ENCODE measurements at places on chromosomes 16 and 17.

GRCh38 chr17:27596096-27596495 lies 34.9 kb upstream of the LGALS9 start:
- no peak for DNase-seq

GRCh38 chr17:63533433-63534077 lies 10.4 kb downstream of the KCNH6 start:
- no peak for DNase-seq

GRCh38 chr16:29809850-29810698 lies 1.9 kb upstream of the PRRT2 start:
- no peak for DNase-seq

GRCh38 chr16:764848-765487 lies 4.4 kb downstream of the MSLN start:
- no peak for DNase-seq

DNA sequence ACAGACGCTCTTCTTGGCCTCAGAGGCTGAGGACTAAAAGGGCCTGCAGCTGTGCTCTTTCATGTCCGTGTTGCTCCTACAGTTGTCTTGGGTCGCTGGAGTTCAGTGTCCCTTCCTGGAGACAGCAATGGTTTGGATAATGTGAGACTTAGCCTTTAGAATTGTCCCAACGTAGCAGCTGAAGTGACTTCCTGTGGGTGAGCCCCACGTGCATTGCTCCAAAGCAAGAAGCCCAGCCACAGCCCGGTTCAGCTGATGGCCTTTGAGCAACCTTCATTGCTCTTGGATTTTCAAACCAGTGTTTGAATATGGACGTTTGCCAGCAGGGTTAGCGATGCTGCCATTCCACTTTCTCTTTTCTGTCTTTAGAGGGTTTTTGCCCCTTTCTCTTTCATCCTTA lies 19.7 kb downstream of the TMEM11 start:
- DNase-seq: no peak

DNA sequence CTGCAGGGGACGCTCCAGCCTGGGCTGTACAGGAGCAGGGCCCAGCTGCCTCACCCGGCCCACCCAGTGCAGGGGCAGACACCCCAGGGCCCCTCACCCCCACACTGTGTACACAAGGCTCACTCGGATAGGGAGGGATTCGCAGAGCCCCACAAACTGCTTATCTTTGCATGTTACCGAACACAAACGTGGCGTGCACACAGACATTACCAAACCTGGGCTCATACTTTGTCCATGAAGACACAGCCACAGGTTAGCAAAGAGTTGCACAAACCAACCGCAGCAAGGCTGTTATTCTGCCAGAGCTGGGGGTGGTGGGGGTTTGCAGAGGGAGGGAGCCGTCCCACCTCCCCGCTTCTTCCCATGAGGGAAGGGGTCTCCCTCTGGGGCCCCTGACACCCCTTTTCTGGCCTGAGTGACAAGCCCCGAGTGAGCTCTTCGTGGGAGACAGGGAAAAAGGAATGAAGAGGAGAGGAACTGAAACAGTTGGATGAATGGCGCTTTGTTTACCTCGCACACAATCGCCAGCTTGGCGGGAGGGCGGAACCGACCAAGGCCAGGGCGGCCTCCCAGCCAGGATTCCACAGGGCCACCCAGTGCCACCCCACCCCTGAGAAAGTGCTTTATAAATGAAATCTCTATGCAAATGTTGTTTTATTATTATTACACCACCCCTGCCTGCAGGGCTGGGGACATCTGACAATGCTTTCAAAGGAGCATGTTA lies 434 bp upstream of the CPSF4L start:
- DNase-seq: no peak

DNA sequence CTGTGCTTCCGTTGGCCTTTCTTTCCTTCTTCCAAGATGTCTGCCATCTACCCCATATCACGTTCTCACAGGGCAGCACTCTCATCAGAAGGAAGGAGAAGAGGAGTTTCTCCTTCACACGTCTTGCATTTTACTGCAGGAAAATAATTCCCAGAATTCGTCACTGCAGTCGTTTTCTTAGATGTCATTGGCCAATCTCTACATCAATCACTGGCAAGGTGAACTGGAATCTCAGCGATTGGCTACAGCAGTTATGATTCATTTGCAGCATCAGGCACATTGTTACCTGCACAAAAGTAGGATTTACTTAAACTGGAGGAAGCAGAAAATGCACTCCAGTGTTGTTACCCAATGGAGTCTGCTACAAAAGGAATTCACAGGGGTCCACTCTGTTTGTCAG lies 277.2 kb upstream of the RBFOX1 start:
- no peak for DNase-seq

- DNase-seq: no peak
These were observed 256.4 kb downstream of the CDH13 start for GRCh38 chr16:82882982-82883835.

DNA sequence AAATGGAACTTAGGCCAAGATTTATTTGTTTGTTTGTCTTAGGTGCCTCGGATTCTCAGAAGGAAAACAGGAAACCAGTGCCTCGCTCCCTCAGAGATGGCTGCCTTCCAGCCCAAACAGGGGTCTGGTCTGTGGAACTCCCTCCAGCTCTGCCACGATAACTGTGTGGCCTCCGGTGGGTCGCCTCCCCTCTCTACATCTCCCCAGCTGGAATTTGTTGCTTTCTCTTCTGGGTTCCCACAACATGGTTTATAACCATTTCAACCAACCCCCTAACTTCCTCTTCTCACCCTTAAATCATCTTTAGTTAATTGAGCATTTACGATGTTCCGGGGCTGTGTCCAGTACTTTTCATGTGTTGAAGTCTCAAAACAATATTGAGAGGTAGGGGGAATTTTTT lies 30.9 kb upstream of the PLLP start:
- DNase-seq: no peak

DNA sequence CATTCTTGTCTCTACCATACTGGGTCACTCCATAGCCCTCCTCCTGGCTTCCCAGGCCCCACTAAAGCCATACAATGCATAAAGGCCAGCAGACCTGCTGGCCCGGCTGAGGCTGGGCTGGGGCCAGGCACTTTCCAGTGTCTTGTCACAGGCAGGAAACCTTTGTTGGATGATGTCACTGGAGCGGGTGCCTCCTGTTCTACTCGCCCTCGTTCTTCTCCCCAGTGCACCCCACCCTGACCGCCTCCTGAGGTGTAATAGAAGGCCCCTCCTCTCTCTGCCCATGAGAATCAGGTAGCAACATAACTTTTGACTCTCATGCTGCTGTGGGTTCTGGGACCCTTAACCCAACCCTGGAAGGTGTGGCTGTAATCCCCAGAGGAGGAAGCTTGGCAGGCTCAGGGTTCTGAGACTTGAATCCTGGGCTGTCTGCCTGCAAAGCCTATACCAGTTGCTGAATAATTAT lies 54.2 kb upstream of the IL34 start:
- no peak for DNase-seq

DNA sequence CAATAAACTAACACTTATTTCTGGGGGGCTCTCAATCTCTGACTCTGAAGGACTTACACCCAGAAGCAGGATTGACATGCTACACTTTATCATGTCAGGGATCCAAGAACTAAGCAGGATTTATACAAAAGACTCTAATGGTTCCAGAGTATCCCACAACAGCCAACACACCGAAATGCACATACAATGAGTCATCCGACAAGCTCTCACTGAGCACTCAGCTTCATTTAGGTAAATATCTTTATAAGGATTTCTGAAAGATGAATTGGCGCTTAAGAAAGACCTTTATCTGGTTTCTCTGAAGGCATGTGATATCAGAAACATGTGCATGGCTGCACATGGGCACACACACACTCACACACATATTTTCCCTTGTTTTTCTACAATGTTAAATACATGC lies 77.2 kb downstream of the TOX3 start:
- DNase-seq: no peak

DNA sequence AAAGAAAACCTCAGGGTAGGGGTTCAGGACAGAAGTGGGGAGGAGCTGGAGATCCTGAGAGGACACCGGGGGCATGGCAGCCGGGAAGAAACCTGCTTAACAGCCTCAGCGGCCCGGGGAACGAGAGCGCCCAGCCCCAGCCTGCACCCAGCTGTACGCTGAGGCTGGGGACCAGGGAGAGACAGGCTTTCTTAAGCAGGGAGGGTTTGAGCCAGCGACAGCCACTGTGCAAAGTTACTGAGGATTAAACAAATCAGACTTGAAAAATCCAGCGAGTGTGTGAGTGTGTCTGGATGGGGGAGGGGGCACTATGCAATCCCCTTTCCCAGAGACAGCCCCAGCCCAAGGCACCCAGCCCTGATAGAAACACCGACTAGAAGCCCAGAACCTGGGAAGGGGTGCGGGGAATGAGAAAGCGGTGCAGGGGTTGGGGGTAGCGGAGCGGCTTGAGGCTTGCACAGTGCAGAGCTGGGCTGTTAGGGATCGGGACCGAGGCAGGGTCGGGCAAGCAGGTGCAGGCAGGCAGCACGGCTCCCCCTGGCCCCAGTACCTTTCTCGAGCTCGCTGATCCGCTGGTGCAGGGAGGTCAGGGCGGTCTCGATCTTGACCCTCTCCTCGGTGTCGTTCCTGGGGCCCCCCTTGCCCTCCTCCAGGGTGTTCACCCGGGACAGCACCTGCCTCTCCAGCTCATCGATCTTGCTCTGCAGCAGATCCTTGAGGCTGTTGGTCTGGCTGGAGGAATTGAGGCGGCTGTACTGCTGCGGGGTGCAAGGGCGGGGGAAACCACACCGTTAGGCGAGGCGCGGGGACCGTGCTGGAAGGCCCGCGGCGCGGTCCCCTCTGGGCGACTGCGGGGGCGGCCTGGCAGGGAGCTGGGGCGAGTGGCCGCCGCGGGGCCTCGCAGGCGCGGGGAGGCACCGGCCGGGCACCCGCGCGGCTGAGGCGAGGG lies 1.2 kb downstream of the NPTX1 start:
- DNase-seq: no peak

DNA sequence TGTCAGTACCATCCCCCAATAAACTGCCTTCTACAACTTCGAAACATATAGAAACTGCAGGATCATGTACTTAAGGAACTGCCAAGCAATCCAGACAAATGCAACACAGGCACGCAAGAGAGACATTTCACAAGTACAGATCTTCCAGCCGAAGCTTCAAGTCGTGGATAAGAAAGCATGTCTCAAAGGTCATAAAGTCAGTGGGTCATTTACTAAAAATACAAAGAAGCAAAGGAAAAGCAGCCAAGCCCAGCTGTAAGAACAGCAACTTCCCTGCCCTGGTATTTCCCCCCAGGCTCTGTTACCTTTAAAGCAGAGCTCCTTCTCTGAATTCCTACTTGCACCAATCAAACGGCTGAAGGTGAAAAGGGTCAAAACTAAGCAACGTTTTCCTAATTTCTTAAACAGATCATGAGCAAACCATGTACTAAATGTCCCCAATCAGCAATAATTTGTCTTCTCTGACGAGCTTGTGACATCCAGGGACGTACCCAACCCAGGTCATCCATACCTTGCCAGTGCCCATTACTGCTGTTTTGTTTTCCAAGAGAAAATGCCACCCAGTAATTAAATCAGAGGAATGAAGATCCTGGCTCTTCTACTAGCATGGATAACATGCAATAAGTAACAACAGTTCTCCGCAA lies 1.7 kb downstream of the AKTIP start:
- no peak for DNase-seq

All from Kasumi-1 (cell line).